Upper lobe of right lung (tissue), 1 donor: ENCODE measurements at places on chromosomes 12 and 14. TPM values are rescaled to one million over a fixed set of nuclear protein-coding genes. Genes with fewer than 3 reads are reported as not detected.

GALNT8 gene
- total RNA-seq, result 0.67 TPM

DNAJC22 gene
- 0.67 TPM for total RNA-seq

DNA sequence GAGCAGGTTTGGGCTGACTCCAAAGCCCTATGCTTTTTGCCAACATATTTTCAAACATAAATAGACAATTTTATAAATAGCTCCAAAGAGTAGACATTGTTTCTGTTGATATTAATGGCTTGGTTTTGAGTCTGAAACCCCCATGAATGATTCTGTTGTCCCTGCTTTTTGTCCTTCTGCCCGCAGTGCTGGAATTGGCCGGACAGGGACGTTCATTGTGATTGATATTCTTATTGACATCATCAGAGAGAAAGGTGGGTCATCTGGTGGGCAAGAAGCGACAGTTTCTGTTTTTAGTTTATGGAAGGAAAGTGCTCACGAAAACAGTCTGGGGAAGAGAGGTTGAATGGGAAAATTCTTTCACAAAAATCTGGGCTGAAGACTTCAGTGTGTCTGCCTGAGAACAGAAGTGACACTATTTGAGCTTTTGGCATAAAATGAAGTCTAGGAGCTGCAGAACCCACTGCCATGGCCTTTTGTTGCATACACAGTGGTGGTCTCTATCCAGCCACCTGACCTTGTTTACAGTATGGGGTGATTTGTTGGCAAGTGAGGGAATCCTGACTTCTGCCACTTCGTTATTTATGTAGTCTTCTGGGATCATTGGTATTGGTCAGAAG lies 69.6 kb downstream of the PTPN11 start:
- H3K27ac ChIP-seq, result no peak overlapping the region
- H3K36me3 ChIP-seq, result peaks cover 81% of the 10 kb centered on the region
- no peaks in the 10 kb centered on the region for H3K4me1 ChIP-seq
- H3K27me3 ChIP-seq, result no peaks in the 10 kb centered on the region
- no peak overlapping the region for H3K4me3 ChIP-seq

DNA sequence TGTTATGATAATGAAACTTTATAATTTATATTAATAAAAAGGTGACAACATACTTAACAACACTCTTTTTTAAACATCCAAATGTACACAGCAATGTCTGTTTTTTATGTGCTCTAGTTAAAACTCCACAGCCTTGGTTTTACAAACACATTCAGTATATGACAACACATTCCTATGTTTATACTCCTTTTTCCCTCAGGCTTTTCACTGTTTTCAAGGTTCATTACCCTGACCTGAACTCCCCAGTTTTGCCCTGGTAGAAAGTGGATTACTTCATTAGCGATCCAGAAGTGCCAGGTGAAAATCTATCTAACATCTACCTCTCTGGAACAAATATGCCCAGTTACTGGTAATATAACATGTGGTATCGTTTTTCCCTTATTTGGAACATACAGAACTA lies 340.2 kb upstream of the DDHD1 start:
- no peak overlapping the region for H3K4me3 ChIP-seq
- no peaks in the 10 kb centered on the region for H3K4me1 ChIP-seq
- no peak overlapping the region for H3K27ac ChIP-seq
- no peak for DNase-seq
- H3K27me3 ChIP-seq, result no peaks in the 10 kb centered on the region

GRCh38 chr12:69880571-69880970 lies 55.5 kb downstream of the MYRFL start:
- no peak for DNase-seq
- H3K27me3 ChIP-seq, result no peaks in the 10 kb centered on the region
- H3K4me1 ChIP-seq, result peaks cover 7% of the 10 kb centered on the region
- H3K27ac ChIP-seq, result no peak overlapping the region
- no peak overlapping the region for H3K4me3 ChIP-seq
- H3K36me3 ChIP-seq, result no peaks in the 10 kb centered on the region

DNA sequence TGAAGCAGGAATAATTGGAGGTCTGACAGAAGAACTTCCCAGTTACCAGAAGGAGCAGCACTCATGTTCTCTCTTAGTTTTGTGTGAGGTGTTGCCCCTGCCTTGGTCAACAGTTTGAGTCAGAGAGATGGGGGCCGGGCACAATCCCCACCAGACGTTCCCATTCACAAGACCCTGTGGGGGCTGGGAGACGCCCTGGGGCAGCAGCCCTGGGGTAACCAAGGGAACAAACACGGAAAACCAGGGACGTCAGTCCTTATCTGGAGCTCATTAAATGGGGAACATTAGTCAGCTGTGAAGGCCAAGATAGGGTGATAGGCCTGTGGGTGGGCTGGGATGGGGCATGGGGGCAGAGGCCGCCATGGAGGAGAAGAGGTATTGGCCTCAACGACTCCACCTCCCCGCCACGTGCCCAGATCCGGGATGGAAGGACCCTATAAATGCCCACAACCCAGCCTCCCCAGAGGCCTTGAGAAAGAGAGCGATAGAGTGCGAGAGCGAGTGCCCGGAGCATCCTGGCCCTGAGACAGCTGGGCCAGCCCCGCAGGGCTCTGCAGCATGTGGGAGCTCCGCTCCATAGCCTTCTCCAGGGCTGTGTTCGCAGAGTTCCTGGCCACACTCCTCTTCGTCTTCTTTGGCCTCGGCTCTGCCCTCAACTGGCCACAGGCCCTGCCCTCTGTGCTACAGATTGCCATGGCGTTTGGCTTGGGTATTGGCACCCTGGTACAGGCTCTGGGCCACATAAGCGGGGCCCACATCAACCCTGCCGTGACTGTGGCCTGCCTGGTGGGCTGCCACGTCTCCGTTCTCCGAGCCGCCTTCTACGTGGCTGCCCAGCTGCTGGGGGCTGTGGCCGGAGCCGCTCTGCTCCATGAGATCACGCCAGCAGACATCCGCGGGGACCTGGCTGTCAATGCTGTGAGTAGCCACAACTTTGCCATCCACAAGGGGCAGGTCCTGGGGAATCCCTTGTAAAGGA lies at the start of gene AQP2:
Gene AQP2, plus strand, starts transcription at position 465 of the 979 bp plus-strand sequence. Its CDS starts 94 bp downstream, at position 559.
- H3K4me3 ChIP-seq, result no peak within 1 kb of the TSS
- no peak within 1 kb of the TSS for H3K27ac ChIP-seq
